ENCODE measurements at places on chromosomes 6 and 20.

DNA sequence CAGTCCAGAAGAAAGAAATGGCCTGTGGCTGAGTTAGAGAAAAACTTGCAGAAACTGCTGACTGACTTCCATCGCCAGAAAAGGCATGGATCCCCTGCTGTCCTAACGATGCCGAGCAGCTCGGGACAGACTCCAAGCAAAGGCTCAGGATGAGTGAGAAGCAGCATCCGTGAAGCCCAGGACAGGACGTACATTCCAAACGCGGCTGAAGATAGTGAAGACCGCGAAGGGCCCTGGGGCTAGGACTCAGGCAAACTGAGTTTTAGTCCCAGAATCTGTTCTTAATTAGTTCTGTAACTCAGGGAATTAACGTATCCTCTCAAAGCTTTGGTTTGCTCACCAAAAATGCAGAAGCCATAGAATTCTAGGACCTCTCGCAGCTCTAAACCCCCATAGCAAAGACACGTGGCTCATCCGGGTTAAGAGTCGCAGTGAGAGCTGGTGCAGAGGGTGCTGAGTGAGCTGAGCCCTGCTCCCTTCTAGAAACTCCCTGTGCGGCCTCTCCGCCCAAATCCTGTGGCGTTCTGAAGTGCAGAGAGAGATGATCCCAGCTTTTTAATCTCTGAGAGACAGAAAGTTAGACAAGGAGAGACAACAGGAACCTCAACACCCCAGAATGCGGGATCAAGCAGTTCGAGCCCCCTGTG lies 132.9 kb upstream of the THBS2 start:
- no peak for DNase-seq

- DNase-seq, result no peak
Measured at GRCh38 chr6:63844287-63844686, 208.7 kb downstream of the PHF3 start.

- DNase-seq, result no peak
Measured at GRCh38 chr6:95587989-95588388, 10.7 kb downstream of the MANEA start.

GRCh38 chr6:41967312-41968287 lies 26.0 kb upstream of the CCND3 start:
- DNase-seq, result no peak

- DNase-seq, result peak; percentile 76
Measured at GRCh38 chr6:87407561-87407900, 241 bp upstream of the CFAP206 start.

DNA sequence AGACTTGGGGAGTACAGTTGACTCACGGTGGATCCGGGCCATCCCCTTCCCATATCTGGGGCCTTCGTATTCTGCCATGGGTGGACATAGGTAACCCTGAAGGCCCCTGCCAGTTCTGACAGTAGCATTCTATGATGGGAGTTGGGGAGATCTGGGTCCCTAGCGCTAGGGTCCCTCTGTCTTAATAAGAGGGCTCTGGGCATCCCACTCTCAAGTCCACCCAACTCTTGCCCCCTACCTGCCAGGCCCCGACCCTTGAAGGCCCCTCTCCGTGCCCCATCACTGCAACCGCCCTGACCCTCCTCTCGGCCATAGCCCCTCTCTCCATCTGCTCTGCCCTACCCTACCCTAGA lies 6.5 kb upstream of the CAPN11 start:
- no peak for DNase-seq

DNA sequence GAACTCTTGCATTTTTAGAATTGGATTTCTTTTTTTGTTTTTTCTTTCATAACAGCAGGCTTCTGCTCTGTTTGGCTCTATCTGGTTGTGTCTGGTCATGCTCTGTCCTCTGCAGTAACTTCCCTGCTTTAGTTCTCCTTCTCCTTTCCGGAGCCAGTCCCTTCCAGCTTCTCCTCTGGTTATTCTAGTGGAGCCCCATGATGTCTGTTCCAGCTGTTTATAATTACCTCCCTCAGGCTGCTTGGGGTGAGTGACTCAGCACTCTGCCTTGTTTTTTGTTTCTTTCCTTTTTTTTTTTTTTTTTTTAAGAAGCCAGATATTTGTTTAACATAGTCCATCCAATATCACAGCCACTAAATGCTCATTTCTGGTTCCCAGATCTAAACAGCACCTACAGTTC lies 409.6 kb downstream of the MAFB start:
- no peak for DNase-seq

DNA sequence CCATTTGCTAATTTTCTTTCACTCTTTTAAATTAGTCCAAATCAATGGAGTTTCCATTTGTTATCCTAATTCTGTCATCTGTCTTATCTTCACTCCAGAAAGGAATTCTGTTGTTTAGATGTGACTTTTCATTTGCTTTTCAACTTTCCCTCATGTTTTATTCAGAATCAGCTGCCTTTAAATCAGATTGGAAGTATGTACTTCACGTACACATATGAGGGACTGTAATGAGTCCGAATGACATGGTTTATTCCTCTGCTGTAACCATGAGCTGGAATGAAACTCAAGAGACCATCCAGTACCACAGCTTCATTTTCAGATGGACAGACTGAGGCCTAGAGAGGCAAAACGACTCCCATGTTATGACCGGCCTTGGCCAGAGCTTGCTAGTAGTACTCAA lies 302.3 kb downstream of the KIF16B start:
- DNase-seq, result no peak

GRCh38 chr6:53238311-53238710 lies 89.7 kb upstream of the GCM1 start:
- DNase-seq, result no peak

GRCh38 chr6:70412252-70413113 lies 825 bp upstream of the FAM135A start:
- no peak for DNase-seq

DNA sequence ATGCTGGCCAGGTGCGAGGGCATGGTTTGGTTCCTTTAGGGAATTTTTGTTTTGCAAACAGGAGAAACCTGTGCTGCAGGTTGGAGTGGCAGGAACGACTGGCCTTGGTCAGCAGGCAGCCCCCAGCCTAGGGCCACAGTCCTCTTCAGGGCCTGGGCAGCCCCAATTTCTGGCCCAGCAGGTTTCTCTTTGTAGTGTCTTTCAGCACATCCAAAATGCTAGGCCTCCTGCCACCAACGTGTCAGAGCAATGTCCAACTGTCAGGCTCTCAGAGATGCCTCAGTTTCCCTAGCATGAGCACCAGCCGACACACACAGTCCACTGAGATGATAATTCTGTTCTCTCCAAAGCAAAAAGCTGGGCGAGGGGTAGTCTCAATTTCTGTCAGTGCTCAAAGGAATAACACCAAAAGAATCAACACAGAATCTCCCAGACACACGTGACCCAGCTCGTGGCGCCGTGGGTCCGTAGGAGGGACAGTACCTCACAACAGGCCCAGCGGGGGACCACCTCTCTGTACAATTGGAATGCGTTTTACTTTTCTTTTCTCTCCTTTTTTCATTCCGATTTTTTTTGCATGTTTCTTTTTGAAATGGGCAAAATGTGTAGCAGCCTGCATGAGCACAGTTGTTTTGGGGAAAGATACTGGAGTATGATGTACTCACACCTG lies 125.9 kb downstream of the TAF4 start:
- DNase-seq, result no peak

DNA sequence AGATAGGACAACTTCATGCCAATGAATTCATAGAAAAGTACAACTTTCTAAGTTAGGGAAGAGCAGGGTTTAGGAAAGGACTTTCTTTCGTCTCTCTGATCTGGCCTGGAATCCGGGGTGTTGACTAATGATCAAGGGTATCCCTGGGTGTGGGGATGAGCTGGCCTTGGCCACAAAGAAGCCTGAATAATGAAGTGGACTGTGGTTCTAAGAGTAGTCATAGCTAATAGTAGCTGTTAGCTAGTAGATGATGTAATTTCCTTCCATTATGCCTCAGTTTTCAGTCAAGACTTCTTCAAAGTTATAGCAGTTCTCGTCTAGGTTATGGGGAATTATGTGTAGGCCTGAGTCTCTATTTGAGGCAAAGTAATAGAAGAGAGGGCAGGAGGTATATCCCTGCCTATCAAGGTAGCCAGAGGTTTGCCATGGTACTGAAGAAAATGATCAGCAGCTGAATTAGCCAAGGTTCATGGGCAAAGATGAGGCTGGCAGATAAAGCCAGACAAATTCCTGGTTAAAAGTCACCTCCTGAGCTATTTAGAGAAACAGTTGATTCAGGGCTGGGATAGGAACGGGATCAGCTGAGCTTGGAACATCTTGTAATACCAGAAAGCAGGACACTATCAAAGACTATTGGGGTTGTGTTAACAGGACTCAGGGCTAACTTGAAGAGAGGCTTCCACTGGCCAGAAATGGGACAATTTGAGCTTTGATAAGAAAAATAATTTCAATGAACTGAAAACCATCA lies 18.7 kb upstream of the TRPC4AP start:
- DNase-seq, result no peak

GRCh38 chr6:22717915-22718314 lies 148.5 kb downstream of the HDGFL1 start:
- DNase-seq, result peak; percentile 88

DNA sequence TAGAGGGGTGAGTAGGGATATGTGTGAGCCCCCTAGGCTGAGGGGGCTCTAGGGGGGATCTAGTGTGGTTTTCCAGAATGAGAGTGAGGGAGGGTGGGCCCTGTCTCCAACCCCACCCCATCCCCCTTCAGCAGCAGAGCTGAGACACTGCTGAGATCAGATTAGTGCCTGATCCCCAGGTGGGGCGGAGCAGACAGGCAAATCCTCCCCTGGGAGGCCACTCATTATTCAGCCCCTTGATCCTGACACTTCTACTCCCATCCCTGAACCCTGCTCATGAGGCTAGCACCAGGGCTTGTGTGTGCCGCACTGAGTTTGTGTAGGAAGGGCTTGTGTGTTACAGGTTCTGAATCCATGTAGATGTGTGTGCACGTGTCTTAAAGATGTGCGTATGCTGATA lies 42.5 kb downstream of the SPDEF start:
- DNase-seq, result no peak

GRCh38 chr20:16974855-16975162 lies 226.7 kb downstream of the OTOR start:
- DNase-seq, result no peak

- DNase-seq, result no peak
Measured at GRCh38 chr20:44589537-44589936, 7.2 kb downstream of the PKIG start.

DNA sequence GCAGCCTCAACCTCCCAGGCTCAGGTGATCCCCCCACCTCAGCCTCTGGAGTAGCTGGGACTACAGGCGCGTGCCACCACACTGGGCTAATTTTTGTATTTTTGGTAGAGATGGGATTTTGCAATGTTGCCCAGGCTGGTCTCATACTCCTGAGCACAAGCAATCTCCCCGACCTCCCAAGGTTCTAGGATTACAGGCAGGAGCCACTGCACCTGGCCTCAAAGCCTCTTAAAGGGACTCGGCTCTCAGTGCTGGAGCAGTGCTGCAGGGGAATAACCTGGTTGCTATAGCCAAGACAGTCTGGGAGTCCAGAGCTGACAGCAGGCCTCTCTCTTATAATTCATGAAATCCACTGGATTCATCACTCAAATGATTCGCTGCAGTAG lies 17.0 kb downstream of the GHRH start:
- DNase-seq, result no peak

- DNase-seq, result no peak
Measured at GRCh38 chr20:49521356-49521755, 38.9 kb upstream of the KCNB1 start.

DNA sequence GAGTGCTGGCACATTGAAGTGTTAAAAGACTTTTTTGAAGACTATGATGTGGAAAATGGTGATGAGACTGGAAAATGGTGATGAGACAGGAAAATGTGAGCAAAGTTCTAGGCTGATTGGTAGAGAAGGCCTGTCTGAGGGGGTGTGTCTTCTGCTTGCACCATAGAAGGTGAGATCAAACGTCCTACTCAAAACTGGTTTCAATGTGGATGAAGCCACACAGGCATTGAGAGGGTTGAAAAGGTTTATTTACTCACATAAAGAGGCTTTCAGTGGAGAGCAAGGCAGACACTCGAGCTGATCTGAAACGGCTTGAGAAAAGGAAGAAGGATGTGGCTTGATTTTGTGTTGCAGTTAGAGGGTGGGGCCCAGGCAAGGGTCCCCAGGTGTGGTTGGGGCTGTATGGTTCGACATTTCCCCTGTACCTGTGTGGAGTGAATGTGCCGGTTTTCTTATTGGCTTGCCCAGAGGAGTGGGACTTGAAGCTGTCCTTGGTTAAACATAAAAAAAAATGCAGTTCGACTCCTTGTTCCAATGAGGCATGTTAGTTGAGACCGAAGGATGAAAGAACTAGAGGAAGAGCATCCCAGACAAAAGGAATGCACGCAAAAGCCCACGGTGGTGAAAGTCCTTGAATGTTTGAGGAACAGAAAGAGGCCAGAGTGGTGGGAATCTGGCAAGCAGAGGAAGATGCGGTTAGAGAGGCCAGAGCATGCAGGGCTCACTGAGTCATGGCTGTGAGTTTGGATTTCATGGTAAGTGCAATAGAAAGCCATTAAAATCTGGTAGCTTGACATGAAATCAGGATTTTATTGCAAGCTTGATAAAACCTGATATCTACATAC lies 172.3 kb downstream of the EPM2A start:
- DNase-seq, result no peak

- peak; percentile 94 for DNase-seq
Measured at GRCh38 chr20:42549496-42549895, 640.2 kb downstream of the PTPRT start.

GRCh38 chr6:39421383-39422225 lies 99.1 kb upstream of the KCNK16 start:
- DNase-seq, result no peak

DNA sequence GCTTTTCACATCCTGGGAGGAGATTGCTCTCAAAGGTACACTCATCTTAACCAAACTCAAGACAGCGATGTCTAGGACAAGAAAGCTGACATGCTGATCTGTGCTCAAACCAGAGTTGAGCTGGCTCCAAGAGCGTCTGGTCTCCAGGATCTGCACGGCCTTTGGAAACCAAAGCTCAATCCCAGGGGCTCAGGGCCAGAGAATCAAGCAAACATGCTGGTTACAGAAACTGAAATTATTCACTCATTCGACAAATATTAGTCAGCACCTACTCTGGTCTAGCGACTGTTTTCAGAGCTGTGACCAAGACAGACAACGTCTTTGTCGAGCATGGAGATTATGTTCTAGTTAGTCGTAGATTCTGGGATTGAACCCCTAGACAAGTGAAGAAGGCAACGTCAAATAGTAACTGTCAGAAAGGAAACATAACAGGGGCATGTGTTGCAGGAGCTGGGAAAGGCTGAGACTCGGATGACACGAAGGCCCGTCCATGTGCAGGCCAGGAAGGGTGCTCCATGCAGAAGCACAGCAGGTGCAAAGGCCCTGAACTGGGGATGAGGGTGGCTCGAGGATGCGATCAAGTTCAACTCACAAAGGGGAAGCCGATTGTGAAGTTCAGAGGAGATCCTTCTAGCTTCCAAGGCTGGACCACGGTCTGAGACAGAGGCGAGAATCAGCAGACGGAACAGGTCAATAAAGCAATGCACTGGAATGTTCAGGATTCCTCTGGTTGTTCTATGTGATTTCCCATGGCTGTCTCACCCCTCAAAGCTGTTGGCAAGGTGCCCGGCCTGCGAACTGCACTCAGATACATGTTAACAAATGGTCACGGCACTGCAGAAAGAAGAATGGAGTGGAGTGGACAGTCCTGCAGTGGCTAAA lies 12.5 kb upstream of the PCK1 start:
- DNase-seq, result no peak
